ENCODE measurements at places on chromosomes 1 and 21. TPM values are rescaled to one million over a fixed set of nuclear protein-coding genes. Genes with fewer than 3 reads are reported as not detected.

Gene DMBX1
- not detected for polyA plus RNA-seq

DNA sequence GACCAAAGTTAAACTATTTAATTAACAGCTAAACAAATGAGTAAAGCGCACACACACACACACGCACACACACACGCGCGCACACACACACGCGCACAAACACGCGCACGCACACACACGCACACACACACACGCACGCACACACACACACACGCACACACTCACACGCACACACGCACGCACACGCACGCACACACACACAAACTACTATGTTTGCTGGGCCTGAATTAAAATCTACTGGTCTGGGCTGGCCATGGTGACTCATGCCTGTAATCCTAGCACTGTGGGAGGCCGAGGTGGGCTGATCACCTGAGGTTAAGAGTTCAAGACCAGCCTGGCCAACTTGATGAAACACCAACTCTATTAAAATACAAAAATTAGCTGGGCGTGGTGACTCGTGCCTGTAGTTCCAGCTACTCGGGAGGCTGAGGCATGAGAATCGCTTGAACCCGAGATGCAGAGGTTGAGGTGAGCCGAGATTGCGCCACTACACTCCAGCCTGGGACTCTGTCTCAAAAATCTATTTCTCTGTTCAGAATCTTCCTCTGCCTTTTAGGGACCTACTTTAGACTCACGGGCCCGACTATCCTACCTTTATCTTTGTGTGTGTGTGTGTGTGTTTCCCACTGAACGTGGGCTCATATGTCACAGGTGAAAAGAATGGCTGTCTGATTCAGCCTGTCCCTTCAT is 37.5 kb upstream of the DNAJC11 start:
- H3K4me1 ChIP-seq = peaks cover 3% of the 10 kb centered on the region
- no peaks in the 10 kb centered on the region for H3K27me3 ChIP-seq
- H3K27ac ChIP-seq = no peak overlapping the region
- no peaks in the 10 kb centered on the region for H3K36me3 ChIP-seq

DNA sequence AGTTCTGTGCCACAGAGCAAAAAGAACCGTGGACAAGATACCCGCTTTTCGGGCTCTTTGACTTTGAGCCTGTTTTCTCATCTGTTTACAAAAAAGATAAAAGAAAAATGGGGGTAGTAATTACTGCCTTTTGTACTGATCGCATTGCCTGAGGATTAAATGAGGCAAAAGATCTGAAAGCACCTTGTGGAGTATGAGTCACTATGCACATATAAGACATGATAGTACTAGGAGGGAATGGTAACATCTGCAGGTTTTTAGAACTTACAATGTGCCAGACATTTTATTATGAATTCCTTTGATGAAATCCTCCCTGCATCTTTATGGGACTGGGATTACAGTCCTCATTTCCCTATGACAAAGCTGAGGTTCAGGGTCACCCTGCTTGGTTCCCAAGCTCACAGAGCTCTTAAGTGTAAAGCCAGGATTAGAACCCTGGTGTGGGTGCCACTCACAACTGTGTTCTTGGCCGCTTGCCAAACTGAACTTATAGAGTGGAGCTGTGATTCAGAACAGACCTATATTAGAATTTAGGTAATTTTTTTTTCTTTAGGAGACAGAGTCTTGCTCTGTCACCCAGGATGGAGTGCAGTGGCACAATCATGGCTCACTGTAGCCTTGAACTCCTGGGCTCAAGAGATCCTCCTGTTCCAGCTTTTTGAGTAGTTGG is 1.8 kb downstream of the DISC1 start:
- no peak overlapping the region for H3K4me3 ChIP-seq
- no peaks in the 10 kb centered on the region for H3K27me3 ChIP-seq
- H3K27ac ChIP-seq = no peak overlapping the region
- H3K36me3 ChIP-seq = no peaks in the 10 kb centered on the region

DNA sequence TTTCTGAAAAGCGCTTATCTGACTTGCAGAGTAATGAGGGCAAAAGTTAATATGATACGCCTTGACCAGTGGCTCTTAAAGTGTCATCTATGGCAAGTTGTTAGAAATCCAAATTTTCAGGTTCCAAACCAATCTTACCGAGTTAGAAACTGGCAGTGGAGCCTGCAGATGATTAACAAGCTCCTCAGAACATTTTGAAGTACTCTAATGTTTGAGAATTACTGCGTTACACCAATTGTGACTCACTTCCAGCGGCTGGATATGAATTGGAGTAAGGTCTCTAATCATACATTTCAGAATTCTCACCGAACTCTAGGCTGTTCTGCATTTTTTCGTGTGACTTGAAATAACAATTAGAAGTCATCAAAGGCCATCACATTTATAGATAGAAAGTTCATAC is 73.5 kb upstream of the TMPRSS15 start:
- H3K4me3 ChIP-seq = no peak overlapping the region
- no peak for DNase-seq
- H3K4me1 ChIP-seq = no peaks in the 10 kb centered on the region
- H3K27me3 ChIP-seq = no peaks in the 10 kb centered on the region
